ENCODE measurements at places on chromosomes 16 and 17.

DNA sequence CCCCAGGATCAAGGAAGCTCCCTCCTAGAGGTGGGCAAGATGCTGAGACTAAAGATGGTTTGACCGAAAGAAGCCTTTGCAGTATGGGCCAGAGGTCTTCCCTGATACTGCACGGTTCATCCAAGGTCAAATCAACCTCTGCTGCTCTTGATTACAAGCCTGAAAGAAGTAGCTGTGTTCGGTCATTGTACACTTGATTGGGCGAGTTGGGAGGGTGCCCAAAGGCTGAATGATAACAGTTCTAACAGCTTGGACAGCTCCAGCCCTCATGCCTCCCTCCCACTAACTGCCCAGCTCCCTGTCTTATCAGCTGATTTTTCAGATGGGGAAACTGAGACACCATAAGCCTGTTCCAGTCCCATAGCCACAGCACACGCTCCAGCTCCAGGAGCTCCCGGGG is 42.8 kb downstream of the ABCC12 start:
- DNase-seq = no peak

GRCh38 chr17:43810226-43810715 is 22.7 kb downstream of the MPP3 start:
- DNase-seq = no peak

- peak; percentile 93 for DNase-seq
Observed at GRCh38 chr16:67017810-67018488, 11.0 kb upstream of the CBFB start.

- DNase-seq = no peak
Observed at GRCh38 chr16:19172098-19172780, 4.2 kb downstream of the SYT17 start.

DNA sequence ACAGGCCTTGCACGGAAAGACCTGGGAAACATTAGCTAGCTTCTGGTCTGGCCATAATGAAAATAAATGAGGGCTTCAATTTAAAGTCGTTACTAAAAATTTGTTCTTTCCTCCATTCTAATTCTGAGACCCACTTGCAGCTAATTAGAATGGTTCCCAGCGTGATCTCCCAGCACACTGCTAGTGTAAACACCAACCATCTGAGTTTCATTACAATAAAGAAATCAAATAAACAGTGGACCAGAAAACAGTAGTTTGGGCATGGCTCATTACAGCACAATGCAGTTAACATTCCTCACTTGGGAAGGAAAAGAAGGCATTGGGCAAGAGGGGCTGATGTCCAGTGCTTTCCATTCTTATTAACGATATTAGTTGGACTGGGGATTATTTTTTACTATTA is 410.9 kb upstream of the SOX9 start:
- no peak for DNase-seq

- no peak for DNase-seq
Observed at GRCh38 chr17:83012200-83012785, 67.1 kb upstream of the METRNL start.

DNA sequence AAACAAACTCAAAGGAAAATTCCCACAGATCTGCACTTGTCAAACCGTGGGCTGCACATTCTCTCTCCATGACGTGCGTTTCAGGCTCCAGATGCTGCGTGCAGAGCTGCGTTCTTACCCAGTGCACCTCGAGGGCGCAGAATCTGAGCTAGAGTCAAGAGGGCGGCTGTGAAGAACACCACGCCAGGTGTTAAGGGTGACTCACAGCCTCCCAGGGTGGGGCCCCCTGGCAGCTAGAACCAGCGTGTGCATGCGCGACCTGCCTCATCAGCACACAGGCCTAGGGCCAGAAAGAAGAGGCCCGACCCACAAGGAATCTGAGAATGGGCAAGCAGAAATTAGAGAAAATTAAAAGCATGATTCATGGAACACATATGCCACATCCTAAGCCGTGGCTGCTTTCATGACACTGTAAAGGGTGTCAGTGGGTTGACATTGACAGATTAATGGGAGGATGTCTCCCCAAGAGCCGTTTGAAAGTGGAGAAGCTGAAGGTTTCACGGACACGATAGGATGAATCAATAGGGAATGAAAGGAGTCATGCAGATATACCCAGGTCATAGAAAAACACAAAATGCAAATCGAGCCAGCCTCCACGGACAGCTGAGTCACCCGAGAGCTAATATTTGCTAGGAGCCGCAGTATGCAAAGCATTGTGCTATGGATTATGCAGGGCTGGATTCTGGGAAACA is 29.0 kb downstream of the MARCHF10 start:
- no peak for DNase-seq

GRCh38 chr16:14500791-14501190 is 129.3 kb downstream of the PARN start:
- no peak for DNase-seq

DNA sequence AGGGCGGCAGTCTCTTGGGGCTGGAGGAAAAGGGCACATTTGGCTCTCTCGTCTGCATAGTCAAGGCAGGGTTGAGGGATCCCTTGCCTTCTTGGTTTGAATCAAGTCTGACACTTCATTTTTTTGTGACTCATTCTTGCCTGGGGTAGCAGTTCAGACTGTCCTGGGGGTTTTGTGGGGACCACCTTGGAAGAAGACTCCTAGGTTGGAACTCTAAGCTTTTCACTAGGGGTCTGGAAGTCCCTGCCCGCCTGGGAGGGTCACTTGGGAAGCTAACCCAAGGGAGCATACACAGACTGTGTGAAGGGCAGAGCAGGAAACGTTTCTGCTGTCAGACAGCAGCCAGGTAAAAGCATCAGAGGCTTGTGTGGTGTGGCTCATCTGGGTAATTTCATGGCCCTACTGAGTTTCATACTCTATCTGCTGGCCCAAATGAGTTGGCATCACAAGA is 11.3 kb downstream of the YPEL2 start:
- no peak for DNase-seq

DNA sequence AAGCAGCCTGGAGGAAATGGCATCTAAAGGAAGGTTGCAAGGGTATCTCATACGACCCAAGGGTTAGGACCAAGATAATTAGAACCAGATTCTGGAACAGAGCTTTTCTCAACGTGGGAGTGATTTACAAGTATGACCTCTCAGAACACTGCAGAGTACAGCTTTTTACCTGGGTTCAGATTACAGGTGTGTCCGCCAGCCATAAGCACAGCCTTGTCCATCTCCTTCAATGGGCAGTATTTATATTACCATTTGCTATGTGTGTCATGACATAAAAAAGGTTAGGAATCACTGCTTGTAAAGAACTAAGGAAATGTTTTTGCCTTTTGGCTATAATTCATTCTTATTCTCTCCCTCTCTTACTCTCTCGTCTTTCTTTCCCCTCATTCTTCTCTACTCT is 36.7 kb downstream of the MYO1D start:
- no peak for DNase-seq

- no peak for DNase-seq
Observed at GRCh38 chr16:86471896-86472295, 38.4 kb upstream of the FOXF1 start.

- peak; percentile 82 for DNase-seq
Observed at GRCh38 chr17:63984651-63985386, 12.1 kb upstream of the SCN4A start.

DNA sequence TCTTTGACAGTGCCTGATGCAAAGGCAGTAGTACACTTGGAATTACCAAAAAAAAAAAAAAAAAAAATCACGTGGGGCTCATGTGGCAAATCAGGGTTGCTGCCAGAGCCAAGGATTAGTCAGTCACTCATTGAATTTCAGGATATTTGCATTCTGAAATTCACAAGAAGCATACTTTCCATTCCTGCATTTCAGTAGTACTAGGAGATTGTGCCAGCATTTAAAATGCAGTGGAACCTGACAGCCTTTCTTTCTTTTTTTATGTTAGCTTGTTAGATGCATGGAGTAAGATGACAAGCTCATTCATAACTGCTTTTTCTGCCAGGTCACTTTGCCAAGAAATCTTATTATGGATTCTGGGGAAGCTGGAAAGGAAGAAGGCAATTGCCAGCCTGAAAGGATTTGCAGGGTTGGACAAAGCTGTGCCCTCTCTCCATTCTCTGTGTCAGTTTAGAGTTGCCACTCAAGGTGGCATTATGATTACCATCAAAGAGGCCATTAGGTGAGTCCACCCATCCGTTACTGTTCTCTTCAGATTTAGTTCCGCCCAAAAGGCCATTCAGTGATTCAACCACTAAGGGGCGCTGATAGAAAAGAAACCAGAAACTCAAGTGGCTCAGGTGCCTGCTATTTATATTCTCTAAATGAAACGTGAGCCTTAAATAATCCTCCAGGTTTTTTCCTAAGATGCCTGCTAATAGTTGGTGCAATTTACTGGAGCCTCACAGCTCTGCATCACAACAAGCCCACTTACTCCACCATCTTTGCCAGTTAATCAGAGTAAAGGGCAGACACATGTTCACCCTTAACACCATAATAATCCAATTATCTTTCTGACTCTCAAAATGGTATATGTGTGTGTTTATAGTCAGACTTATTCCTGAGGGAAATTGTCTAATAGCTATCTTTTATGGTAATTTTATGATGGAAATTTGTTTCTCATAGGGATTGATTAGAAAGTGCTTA is 59.0 kb downstream of the TANGO6 start:
- peak; percentile 13 for DNase-seq

DNA sequence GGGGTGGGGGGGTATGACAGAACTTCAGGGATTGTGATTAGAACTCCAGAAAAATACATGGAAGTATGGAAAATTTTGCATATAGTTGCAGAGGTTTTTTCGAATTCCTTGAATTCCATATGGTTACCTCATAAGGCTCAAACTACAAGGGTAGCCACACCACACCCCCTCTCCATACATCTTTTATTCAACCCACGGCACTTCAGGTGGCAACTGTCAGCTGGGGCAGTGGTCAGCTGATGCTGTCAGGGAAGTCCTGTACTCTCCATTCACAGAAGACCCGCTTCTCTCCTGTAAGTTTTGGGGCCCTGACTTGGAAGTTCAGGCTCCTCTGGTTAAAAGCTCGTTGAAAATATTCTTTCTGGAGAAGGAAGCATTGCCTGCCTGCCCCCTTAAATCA is 57.5 kb upstream of the CLEC19A start:
- DNase-seq = no peak

GRCh38 chr16:58464916-58465731 is 34.8 kb upstream of the NDRG4 start:
- no peak for DNase-seq

GRCh38 chr17:14845591-14846281 is 419.4 kb downstream of the PMP22 start:
- no peak for DNase-seq

GRCh38 chr17:74512624-74513091 is 18.6 kb downstream of the CD300LB start:
- peak; percentile 14 for DNase-seq

DNA sequence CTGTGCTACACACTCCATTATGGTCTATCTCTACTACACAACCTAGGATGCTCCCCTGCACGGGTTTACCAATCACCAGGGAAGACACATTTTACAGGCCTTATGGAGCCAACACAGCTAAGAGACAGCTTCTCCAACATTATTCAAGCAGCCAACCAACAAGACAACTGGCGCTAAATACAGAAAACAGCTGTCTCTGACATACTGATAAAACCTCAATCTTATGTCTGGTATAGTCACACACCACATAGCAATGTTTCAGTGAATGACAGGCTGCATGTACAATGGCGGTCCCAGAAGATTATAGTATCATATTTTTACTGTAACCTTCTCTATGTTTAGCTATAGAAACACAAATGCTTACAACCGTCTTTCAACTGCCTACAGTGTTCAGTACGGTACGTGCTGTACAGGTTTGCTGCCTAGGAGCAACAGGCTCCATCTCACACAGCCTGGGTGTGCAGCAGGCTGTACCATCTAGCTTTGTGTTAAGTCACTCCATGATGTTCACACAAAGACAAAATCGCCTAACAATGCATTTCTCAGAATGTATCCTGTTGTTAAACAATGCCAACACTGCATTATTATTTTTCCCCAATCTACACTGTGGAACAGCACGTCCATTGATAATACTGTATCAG is 10.9 kb downstream of the USP22 start:
- no peak for DNase-seq

DNA sequence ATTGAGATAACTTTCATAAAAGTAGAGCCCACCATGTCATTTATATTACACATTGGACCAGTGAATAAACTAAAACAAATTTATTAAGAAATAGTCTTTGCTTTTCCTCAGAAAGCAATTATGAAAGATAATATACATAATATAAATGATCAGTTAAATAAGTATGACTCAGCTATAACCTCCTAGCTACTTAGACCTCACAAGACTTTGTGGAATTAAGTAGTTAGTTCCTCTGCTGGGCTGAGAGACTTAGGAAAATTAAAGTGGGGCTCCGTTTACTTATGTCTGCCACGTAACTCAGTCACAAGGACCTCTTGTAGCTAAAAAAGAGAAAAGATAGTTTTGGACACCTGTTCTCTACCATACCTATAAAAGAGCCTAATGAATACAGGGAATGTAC is 76.9 kb downstream of the MRTFB start:
- no peak for DNase-seq

GRCh38 chr17:8649157-8650118 is 18.9 kb upstream of the MYH10 start:
- DNase-seq = no peak

- DNase-seq = no peak
Observed at GRCh38 chr16:72715267-72715666, 332.7 kb downstream of the ZFHX3 start.

DNA sequence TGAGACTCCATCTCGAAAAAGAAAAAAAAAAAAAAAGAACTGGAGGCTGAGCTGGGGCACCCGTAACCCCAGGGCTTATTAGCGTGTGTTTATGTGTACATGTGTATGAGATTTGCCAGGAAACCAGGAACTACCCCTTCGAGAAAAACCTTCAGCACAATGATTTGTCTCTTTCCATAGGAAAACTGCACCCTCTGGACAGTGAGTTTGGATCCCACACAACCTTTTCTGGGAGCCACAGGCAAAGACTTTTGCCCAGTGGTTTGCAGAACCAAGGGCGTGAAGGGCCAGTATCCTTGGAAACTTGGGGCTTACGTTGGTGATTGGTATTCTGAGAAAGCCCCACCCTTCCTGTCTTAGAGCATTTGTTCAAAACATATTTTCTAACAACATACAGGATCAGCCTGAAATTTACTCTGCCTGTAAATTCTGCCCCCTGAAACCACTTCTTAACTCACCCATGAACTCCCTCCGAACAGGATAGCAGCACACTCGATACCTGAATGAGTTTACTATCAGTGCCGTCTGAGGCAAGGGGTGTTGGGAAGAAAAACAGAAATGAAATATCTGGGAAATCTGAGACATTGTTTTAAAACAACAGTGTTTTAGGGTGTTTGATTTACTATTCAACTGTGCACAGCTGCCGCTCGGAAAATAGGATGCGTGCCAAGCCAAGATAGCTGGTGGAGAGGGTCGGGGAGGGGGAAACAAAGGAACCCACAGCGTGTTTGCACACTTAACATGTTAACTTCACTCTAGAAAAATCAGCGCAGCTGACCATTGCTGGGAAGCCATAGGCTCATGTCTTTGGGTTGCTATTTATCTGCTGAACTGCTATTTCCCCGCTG is 40.2 kb upstream of the MAF start:
- DNase-seq = peak; percentile 32

DNA sequence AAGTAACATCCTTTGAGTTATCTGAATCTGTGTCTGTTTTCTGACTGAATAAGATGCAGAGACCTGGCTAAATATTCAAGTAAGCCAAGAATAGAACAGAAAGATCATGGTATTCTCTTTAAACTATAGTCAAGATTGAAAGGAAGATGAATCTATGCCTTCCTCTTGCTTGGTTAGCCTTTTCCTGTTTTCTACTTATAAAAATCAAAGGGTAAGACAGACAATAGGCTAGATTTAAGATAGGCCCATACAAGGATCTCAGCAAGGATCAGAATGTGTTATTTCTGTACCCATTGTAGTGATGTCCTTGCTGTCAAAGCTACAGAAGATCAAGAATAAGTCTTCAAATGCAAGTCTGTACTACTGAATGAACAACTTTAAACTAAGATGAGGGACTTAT is 7.0 kb upstream of the CDR2 start:
- DNase-seq = peak; percentile 22

- no peak for DNase-seq
Observed at GRCh38 chr16:12260119-12260646, 283.6 kb downstream of the SNX29 start.
